Activated CD8-positive, alpha-beta memory T cell treated with anti-CD3 and anti-CD28 coated beads, Interleukin-2, amount 10 ng/mL, durations not matched to agents 7 days and 5 days (primary cell): ENCODE measurements at places on chromosomes 5 and 9. TPM values are rescaled to one million over a fixed set of nuclear protein-coding genes. Genes with fewer than 3 reads are reported as not detected.

Gene FOXD4L3
- 0.21 TPM for total RNA-seq

- no peak for DNase-seq
These were observed 5.1 kb upstream of the TCOF1 start for GRCh38 chr5:150352244-150353031.

GRCh38 chr9:124018730-124019697, 7.4 kb downstream of the LHX2 start:
- no peak for DNase-seq

DNA sequence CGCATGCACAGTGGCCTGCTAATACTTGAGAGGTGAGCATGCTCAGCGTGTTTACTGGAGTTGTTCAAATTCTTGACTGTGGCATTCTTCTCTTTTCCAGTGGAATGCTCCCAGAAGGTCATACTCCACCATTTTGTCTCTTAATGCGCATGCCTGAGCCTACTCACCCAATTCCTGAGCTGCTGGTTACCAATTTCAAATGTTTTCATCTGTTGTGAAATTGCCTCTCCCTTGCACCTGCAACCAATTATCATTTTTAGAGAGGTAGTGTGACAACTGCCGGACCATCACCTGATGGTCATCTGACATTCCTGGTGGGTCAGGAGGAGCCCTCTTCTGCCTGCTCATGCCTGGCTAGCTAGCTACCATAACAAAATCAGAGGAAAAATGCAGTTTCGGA, 82.2 kb upstream of the LIFR start:
- DNase-seq = no peak

GRCh38 chr5:150458802-150459557, 9.4 kb upstream of the RPS14 start:
- DNase-seq = peak; percentile 87
